Progenitor cell of endocrine pancreas (in vitro differentiated cells): ENCODE measurements at places on chromosomes 5 and 9. TPM values are rescaled to one million over a fixed set of nuclear protein-coding genes. Genes with fewer than 3 reads are reported as not detected.

DNA sequence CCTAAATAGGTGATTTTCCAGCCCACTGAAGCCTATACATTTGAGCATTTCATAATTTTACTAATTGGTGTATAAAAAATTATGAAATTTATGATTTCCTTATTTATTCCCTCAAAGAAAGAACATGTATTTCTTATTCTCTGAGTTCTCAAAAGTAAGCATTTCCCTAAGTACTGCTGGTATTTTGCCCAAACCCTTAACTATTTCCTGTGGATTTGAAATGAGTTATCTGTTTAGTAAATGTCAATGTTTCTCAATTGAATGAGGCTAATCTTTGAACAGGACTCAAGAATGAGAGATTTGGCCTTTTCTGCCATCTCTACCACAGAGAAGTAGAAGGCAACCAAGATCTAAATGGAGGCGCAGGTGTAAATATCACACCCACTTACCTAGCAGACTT is 751.7 kb downstream of the TLE1 start:
- no peak overlapping the region for H3K4me3 ChIP-seq
- H3K4me1 ChIP-seq, result no peaks in the 10 kb centered on the region
- no peak for DNase-seq
- H3K27me3 ChIP-seq, result no peaks in the 10 kb centered on the region

DNA sequence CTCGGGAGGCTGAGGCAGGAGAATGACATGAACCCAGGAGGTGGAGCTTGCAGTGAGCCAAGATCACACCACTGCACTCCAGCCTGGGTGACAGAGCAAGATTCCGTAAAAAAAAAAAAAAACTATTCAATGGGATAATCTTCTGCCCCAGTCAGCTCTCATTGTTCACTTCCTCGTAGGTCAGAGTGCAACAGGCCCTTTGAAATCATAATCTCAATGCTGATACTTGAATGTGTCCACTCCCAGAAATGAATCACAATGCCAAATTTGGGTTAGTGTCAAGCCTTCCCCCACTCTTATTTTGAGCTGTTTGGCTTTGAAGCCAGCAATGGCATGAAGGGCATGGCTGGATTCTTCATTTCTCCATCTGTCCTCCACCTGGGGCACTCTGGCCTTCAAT is 610.3 kb upstream of the KLF4 start:
- no peak overlapping the region for H3K27ac ChIP-seq
- no peaks in the 10 kb centered on the region for H3K36me3 ChIP-seq
- H3K4me3 ChIP-seq, result no peak overlapping the region
- DNase-seq, result no peak
- H3K4me1 ChIP-seq, result peaks cover 1% of the 10 kb centered on the region

DNA sequence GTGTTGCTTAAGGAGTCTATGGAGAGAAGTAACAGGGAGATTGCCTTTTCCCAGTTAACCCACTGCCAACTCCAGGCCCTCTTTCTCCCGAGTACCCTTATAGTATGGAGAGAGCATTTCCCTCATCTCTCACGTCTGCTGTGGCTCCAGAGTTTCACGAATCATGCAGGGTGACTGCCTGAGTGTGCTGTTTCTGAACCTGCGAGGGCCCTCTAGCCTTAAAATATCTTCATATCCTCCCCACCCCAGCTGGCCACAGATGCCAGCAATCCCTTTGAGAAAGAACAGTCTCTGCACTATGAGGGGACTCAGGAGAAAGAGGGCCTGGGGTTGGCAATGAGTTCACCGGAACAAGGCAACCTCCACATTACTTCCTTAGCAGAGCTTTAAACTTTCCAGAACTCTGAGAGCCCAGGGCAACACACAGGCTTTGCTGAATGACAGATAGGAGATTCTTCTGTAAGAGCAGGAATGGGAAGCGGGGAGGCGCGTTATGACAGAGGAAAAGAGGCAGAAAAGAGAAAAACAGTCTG is 81.6 kb upstream of the ANKH start:
- H3K27me3 ChIP-seq, result peaks cover 3% of the 10 kb centered on the region
- no peaks in the 10 kb centered on the region for H3K4me1 ChIP-seq
- no peak overlapping the region for H3K4me3 ChIP-seq
- DNase-seq, result no peak
- peak overlapping the region; percentile 2 for H3K27ac ChIP-seq

- H3K4me3 ChIP-seq, result no peak overlapping the region
- H3K27me3 ChIP-seq, result no peaks in the 10 kb centered on the region
- peaks cover 7% of the 10 kb centered on the region for H3K4me1 ChIP-seq
- no peak for DNase-seq
- H3K27ac ChIP-seq, result no peak overlapping the region
- peaks cover 16% of the 10 kb centered on the region for H3K36me3 ChIP-seq
Observed at GRCh38 chr9:133861086-133861485, 122.9 kb upstream of the SARDH start.

DNA sequence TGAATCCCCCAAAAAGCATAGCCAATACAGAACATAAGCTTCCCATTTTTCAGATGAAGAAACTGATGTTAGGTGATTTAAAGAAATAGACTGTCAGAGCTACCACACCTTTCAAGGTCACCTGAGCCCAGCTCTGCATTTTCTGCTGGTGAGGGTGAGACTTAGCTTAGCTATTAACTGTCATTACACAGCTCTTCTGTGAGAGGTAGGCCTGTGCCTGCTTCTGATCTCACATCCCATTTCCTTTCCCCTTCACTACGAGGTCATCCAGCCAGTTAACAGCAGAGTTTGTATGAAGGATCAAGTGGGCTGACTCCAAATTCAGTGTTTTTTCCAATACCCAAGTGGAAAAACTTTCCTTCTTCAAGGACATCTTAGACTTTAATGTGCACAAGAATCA is 528.6 kb upstream of the CLINT1 start:
- no peak for DNase-seq
- peaks cover 16% of the 10 kb centered on the region for H3K4me1 ChIP-seq
- no peak overlapping the region for H3K27ac ChIP-seq
- no peaks in the 10 kb centered on the region for H3K36me3 ChIP-seq
- H3K27me3 ChIP-seq, result peaks cover 20% of the 10 kb centered on the region
- no peak overlapping the region for H3K4me3 ChIP-seq

- peak overlapping the region; percentile 76 for H3K27ac ChIP-seq
- no peak for DNase-seq
- H3K36me3 ChIP-seq, result peaks cover 1% of the 10 kb centered on the region
- H3K27me3 ChIP-seq, result no peaks in the 10 kb centered on the region
Observed at GRCh38 chr9:133463234-133463863, 3.6 kb downstream of the CACFD1 start.

DNA sequence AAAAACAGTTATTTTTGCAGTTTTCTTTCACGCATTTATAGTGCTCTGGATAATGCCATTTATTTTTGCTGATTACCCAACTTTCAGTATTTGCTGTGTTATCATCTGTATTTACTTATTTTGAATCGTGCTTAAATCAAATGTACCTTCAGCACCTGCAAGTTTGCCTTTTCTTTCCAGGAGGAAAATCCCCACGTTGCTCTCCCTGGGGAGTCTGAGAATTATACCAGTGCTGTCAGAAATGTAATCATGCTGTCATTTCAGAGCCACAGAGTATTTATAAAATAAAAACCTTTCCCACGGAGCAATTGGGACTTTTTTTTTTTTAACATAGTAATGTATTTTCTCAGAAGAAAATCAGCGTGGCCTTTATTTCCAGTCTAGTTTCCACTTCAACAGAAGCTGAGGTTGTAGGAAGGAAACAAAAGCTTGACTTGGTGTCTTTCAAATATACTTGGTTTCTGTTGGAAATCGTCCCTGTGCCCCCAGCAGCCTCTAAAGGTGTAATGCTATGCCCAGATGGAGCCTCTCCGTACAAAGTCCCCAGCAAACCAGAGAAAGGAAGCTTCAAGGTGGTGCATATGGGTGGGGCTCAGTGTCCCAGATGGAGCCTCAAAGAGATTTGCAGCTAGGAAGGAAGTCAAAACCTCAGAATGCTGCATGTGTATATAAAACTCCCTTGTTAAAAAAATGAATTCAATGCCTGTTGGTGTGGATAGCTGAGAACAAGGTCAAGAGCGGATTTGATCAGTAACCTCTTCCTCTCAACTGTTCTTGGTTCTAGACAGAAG is 2.1 kb downstream of the GPR150 start:
- peak overlapping the region; percentile 68 for H3K4me3 ChIP-seq
- peaks cover 6% of the 10 kb centered on the region for H3K4me1 ChIP-seq
- peaks cover 66% of the 10 kb centered on the region for H3K27me3 ChIP-seq
- DNase-seq, result no peak
- H3K36me3 ChIP-seq, result no peaks in the 10 kb centered on the region

GRCh38 chr9:18060269-18060934 is 413.6 kb upstream of the ADAMTSL1 start:
- H3K27me3 ChIP-seq, result peaks cover 10% of the 10 kb centered on the region
- H3K4me1 ChIP-seq, result peaks cover 3% of the 10 kb centered on the region
- no peak overlapping the region for H3K27ac ChIP-seq
- H3K4me3 ChIP-seq, result no peak overlapping the region
- DNase-seq, result no peak

GRCh38 chr5:143045062-143045461 is 274.9 kb downstream of the ARHGAP26 start:
- no peak overlapping the region for H3K4me3 ChIP-seq
- H3K27ac ChIP-seq, result no peak overlapping the region
- H3K4me1 ChIP-seq, result no peaks in the 10 kb centered on the region
- no peak for DNase-seq
- no peaks in the 10 kb centered on the region for H3K27me3 ChIP-seq
- H3K36me3 ChIP-seq, result peaks cover 5% of the 10 kb centered on the region

DNA sequence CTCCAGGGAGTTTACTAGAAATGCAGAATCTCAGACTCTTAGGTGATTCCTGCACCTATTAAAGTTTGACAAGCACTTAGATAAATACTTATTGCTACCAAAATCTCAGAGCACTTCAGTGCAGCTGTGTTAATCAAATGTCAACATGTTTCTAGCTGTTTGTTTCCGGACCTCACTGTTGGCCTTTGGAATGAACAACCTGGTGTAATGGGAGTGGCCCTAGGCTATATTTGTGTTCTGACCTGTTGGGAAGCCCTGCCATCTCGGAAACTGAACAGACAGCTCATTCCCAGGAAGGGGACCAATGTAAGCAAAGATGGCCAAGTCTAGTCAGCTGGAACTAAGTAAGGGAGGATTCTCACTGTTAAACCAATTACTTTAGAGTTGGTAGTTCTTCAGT is 145.0 kb upstream of the SLC28A3 start:
- no peaks in the 10 kb centered on the region for H3K36me3 ChIP-seq
- peaks cover 3% of the 10 kb centered on the region for H3K27me3 ChIP-seq
- no peak for DNase-seq
- H3K4me1 ChIP-seq, result peaks cover 2% of the 10 kb centered on the region

GRCh38 chr5:32059761-32060530 is 114.2 kb downstream of the GOLPH3 start:
- H3K36me3 ChIP-seq, result peaks cover 5% of the 10 kb centered on the region
- no peak overlapping the region for H3K4me3 ChIP-seq
- H3K27ac ChIP-seq, result peak overlapping the region; percentile 64
- H3K4me1 ChIP-seq, result peaks cover 7% of the 10 kb centered on the region

FCN2 gene
- not detected in 2 replicates for total RNA-seq

ADAMTS12 gene
- total RNA-seq, result 5.2 and 7.8 TPM in 2 replicates

CCL27 gene
- 0.67 and 1.6 TPM in 2 replicates for total RNA-seq

PRDM12 gene
- total RNA-seq, result not detected in 2 replicates

CDKN2B-AS1 gene
- total RNA-seq, result not detected in 2 replicates

MZB1 gene
- total RNA-seq, result 0.24 and 0.80 TPM in 2 replicates

CDC14B gene
- total RNA-seq, result 46.2 and 53.2 TPM in 2 replicates

SPATA9 gene
- total RNA-seq, result 0.82 TPM in 1 of 2 replicates, not detected in the other

PDZD2 gene
- total RNA-seq, result 2.4 and 3.1 TPM in 2 replicates
